ENCODE measurements at places on chromosomes 11 and 22. TPM values are rescaled to one million over a fixed set of nuclear protein-coding genes. Genes with fewer than 3 reads are reported as not detected.

The NPAS4 gene
- 0.30 TPM for polyA plus RNA-seq

The BCO2 gene
- 3.1 TPM for polyA plus RNA-seq

The HEPACAM gene
- polyA plus RNA-seq = 1.5 TPM

GRCh38 chr22:33020721-33021120 is 37.5 kb downstream of the SYN3 start:
- DNase-seq = no peak

DNA sequence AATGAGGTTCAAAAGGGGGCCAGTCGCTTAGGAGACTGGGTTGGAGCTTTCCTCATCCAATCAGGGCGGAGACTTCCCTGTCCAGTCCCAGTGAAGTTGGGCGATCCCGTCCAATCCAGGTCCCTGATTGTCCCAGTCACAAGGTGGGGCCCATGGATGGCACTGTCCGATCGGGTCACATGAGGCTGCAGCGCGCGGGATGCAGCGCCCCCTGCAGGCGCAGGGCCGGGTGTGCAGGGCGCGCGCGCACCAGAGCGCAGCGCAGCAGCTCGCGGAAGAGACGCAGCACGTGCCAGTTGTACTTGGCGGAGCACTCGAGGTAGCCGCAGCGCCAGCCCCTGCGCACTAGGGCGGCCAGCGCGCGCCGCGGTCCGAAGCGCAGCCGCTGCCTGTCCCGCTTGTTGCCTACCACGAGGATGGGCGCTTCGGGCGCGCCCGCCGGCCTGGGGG is 2.3 kb downstream of the RASL10A start:
- DNase-seq = no peak

DNA sequence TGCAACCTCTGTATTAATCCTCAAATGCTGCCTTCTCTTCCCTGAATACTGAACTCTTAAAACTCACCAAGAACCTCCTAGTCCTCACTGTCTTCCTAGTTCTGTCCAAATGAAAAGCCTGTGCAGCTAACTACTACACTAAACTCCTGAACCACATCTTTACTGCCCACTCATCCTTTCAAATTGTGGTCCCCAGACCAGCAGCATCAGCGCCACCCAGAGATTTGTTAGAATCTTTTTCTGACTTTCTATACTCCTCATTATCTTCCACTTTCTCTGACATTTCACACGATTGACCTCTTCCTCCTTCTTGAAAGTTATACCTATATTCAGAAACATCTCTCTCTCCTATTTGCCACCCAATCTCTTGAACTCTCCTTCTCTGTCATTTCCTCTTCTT is 461.3 kb downstream of the DLG2 start:
- no peak for DNase-seq

- no peak for DNase-seq
Observed at GRCh38 chr11:64232182-64232966, 2.0 kb upstream of the VEGFB start.
